Myocyte (in vitro differentiated cells): ENCODE measurements at places on chromosomes 5 and 9. TPM values are rescaled to one million over a fixed set of nuclear protein-coding genes. Genes with fewer than 3 reads are reported as not detected.

The CDH9 gene
- total RNA-seq, result not detected in 2 replicates

The SPRY4 gene
- total RNA-seq, result 11.6 and 13.1 TPM in 2 replicates

- peak; percentile 70 for DNase-seq
Observed at GRCh38 chr9:127397646-127398274, 791 bp downstream of the SLC2A8 start.

DNA sequence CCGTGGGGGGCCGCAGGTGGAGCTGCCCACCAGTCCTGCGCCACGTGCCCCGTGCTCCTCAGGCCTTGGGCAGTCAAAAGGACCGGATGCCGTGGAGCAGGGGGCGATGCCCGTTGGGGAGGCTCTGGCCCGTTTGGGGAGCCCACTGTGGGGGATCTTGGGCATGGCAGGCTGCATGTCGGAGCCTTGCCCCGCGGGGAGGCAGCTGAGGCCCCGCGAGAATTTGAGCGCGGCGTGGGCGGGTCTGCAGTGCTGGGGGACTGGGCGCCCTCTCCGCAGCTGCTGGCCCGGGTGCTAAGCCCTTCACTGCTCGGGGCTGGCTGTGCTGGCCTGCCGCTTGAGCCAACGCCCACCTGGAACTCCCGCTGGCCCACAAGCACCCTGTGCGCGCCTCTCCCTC is 445.6 kb upstream of the EDIL3 start:
- no peak for DNase-seq

DNA sequence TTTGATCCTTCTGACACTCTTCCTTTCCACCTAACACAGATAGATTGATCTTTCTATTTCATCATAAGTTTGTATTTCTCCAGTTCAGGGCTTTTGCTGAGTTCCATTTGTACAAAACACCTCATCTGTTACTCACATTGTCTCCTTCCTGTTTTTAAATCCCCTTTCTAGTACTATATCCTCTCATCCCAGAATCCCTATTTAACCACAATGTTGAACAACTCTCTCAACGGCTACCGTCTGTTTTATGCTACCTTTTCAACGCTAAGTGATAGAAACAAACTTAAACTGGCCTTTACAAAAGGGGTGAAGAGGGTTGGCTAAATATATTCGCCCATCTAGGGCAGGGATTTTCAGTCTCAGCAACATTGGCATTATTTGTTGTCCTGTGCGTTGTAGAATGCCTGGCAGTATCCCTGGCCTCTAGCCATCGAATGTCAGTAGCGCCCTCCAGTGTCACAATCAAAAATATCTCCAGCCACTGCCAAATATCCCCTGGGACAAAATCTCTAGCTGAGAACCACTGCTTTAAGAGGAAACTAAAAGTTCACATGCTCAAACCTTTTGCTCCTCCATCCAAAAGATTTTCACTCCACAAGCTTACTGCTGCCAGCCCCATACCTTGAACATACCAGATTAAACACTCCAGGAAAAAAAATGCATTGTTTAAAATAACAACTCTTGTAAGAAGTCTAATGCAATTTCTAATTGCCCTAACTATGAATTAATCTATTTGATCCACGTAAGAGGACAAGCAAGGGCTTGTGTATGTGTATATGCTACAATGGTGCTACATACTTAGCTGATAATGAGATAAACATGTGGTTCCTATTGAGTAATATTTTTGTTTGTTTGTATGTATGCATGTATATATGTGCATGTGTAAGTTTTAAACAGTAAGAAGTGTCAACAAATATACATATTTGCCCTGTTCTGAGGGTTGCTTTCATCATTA is 344.0 kb downstream of the PTPRD start:
- no peak for DNase-seq

- no peak for DNase-seq
Observed at GRCh38 chr9:129714511-129715061, 38.3 kb downstream of the PTGES start.
